ENCODE measurements at places on chromosomes 13 and 19.

GRCh38 chr13:32047793-32048192, 16.2 kb downstream of the FRY start:
- no peak for DNase-seq

GRCh38 chr19:639253-640160, at the start of gene FGF22:
Gene FGF22, plus strand, starts transcription at chr19:639879. Its CDS starts 47 bp downstream, at chr19:639926.
- peak; percentile 95 for DNase-seq

DNA sequence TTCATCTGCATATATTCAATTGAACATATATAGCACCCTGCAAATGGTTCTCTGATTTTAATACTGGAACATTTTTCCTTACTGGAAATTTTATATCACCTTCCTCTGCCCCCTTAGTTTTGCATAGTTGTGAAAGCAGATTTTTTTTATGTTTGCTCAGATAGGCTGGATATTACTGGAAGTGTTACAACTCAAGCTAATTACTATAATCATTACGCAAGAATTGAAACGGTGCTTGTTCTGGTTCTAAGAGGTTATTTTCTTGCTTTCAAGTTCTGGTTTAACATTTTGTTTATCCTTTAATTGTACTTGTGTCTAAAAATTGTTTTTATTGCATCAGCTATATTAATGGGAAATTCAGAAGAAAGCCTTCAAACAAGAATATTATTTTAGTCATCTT, 95.6 kb upstream of the MYO16 start:
- no peak for DNase-seq

DNA sequence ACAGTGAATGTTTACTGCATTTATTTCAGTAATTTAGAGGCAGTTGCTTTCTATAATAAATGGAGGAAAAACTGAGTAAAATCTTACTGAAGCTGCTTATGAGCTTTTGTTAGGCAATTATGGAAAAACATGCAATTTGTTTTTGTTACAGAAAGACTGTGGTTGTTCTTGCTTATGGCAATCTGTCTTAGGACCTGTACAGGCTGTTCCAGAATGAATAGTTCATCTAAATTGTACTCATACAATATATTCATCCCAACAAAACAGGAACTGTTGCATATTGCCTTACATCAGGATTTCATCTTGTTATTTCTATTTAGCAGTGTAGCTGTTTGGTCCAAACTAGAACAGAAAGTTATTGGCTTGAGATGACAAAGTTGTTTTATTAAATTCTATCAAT, 199.2 kb downstream of the NALCN start:
- no peak for DNase-seq

- no peak for DNase-seq
Observed at GRCh38 chr13:99033814-99034213, 56.0 kb upstream of the DOCK9 start.

DNA sequence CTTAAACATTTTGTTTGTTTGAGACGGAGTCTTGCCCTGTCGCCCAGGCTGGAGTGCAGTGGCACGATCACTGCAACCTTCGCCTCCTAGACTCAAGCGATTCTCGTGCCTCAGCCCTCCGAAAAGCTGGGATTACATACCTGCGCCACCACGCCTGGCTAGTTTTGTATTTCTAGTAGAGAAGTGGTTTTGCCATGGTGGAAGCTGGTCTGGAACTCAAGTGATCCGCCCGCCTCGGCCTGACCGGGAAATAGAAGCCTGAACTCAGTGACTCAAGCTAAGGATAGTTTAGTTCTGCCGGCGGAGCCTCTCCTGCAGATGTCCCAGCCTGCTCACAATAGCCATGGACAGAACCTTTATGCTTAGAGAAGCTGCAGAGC, 53.0 kb upstream of the ZNF254 start:
- DNase-seq: no peak

DNA sequence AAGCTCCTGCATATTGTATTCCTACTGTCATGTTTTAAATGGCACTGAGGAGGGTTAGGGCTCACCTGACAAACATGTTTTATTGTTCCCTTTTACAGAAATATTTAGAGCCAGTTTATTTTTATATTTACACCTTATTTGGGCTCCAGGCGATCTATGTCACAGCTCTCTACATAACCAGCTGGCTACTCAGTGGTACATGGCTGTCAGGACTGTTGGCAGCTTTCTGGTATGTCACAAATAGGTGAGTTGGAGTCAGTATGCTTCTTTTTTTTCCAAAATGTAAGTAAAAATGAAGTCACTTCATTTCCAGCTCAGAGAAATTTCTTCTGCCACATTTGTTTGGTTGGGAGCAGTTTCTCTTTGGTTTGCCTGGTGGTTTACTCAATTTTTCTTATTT, 31.5 kb downstream of the DPY19L3 start:
- DNase-seq: no peak

DNA sequence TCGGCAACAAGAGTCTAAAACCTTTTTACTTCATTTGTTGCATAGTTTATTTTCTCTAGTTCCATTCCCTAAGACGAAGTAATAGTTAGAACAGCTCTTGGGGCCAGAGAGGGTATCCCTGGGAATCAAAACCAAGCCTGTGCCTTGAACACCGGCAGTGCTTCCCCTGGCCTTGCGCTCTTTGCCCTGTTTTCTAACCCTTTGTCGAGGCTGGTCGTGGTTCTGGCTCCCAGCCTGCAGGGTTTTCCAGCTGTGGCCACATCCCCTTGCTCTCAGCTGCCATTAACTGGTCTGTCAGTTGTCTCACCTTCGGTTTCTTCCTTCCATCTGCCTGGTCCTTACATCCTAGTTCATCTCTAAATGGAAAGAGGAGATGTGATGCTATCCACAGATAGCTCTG, 61.0 kb downstream of the HSPH1 start:
- DNase-seq: no peak

GRCh38 chr13:99496184-99497142, 4.8 kb upstream of the TM9SF2 start:
- peak; percentile 68 for DNase-seq

DNA sequence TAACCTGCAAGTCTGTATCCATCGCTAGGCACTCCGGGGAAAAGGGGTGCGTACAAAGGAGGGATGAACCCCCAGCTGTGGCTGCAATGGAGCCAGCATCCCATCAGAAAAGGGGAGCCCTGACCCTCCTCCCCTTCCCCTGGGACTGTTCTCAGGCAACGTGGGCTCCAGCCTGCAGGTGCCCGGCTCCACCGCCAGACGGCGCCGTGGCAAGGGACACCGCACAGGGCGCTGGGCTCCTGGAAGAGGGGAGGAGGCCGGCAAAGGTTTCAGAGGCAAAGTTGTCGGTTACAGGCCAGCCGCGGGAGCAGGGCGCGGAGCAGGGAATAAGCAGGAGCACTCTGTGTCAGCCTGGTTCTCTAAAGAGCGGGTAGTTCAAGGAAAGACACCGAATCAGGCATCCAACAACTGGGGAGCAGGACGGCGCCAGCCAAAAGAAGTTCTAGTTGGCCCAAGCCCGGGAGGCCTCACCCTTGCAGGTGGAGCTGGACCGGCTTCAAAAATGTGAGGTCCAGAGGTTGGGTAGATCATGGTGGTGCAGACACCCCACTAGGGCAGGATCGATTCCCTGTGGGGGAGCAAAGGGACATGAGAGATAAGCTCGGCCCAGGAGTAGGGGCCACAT, 53.0 kb upstream of the ATP12A start:
- no peak for DNase-seq

Measured in effector memory CD4-positive, alpha-beta T cell (primary cell).